ENCODE measurements at places on chromosomes 4 and X.

- DNase-seq = peak; percentile 26
Measured at GRCh38 chr4:25060241-25060962, 29.7 kb upstream of the LGI2 start.

DNA sequence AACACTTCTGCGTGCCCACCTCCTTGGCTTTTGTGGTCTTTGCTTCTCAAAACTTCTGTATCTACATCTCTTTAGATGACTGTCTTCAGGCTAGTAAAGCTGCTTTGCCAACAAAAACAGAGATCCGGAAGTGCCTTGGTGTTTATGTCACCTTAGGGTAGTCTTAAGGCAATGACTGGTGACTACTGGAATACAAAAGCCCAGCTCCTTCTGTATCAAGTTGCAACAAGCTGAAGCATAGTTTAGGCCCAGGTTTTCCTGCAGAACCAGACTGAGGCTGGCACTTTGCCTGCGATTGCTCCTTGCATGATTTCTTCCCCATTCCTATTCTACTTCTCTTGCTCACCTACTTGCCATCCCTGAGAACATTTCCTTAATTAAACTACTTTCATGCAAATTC, 333.8 kb downstream of the DMD start:
- DNase-seq = peak; percentile 73

DNA sequence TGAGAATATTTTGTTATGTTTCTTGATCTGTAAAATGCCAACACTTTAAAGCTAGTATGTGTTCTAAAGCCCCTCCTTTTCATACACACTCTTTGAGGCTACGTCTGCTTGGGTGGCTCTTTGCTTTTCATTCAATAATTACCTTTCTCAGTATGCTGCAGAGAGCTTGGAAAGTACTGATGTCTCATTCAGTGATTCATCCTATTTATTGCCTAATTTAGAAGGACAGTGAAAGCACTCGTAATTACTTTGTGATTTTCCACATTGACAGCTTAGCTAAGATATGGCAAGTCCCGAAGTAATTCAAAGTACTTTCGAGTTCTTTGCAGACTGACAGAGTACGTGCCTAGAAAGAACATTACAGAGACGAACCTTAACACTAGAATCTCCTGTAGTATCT, 57.2 kb downstream of the BMP15 start:
- DNase-seq = no peak

GRCh38 chr4:78776729-78777575, 802 bp downstream of the BMP2K start:
- DNase-seq = peak; percentile 71

DNA sequence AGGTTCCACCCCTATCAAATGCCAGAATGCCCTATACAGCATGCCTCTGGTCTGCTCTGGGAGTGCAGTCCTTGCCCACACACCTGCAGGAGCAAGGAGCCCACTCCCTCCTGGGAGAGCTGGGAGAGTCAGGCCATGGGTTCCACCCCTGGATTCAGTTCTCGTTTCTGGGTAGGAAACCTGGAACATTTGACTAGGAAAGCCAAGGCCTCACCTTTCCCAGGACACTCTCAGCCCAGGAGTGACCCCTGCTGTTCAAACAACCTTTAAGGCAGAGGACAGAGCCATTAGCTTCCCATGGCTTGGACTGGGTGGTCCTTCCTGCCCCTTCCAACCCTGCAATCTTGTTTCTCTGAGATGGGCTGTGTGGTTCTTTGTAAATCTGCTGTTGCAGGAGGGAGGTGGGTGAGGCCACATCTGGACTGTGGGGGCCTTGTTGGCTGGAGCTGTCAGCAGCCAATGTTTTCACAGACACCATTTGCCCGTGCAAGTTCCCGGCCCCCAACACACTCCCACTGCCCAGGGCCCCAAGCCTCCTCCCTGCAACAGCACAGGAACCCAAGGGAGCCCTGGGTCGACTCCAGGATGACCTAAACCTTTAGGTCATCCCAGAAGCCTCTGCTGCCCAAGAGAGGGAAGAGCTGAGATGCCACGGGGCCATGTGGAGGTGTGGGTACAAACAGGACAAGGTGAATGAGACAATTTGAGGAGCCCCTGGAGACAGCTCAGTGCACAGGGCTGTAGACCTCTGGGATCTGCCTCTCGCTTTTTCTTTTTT, 104.4 kb downstream of the PJA1 start:
- peak; percentile 58 for DNase-seq

- DNase-seq = no peak
Measured at GRCh38 chr4:43332052-43332425, 439.5 kb downstream of the GRXCR1 start.

DNA sequence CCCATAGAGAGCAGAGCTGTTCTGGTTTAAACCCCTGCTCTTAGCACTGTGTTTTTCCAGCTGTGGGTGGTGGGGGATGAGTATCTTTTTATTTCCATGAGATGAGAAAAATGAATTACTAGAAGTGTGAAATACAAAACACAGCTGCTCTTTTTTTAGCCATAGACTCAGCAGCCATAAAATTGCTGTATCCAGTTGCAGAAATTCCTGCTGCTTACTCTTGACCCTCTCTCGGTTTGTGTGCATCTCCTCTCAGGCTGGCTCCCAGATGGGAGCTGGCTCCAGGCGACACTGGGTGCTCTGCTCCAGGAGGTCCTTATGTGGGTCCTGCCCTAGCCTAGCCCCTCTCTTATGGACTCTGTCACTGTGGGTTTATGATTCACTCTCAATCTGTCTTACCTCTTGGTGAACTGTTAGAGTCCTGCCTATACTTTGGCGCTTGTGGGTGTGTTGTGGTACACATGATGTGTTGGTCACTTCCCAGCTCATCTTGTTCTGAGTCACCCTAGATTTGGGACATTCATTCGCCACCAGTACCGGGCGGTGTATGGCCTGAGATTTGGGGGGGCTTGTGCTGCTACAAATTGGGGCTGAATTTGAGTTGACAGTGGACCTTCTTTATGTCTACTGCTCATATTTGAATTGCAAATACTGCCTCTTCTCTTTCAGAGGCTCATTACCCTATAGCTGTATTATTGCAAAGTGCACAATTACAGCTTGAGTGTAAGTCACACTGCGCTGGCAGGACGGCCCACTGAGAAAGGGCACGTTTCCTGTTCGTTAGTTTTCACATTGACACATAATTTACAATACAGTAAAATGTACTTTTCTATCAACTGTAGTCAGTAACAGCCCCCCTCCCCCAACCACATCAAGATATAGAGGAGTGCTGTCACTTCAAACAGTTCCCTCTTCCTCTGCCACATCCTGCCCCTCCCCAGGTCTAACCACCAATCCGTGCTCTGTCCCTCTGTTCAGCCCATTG, 46.9 kb upstream of the MSANTD1 start:
- peak; percentile 12 for DNase-seq

GRCh38 chrX:38220415-38221390, at the start of gene SRPX:
Gene SRPX (minus strand): TSS chrX:38220871. CDS start chrX:38220792, 79 bp downstream.
- peak; percentile 48 for DNase-seq

- no peak for DNase-seq
Measured at GRCh38 chrX:1164322-1165288, 47.8 kb downstream of the CRLF2 start.

DNA sequence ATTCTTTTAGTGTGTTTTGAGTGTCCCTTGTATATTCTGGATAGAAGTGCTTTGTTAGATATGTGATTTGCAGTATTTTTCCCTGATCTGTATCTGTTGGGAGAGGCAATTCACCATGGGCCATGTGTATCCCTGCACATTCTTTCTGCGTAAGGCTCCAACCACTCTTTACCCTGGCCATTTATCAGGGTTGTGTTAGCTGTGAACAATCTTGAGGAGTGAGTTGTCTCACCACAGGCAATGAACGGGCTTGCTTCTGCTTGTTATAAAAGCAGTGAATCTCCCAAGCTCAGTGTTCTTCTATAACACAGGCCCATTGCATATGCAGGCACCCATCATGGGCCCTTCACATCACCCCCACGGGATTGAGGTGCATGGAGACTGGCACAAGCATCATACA, 18.9 kb upstream of the SMIM10 start:
- no peak for DNase-seq

DNA sequence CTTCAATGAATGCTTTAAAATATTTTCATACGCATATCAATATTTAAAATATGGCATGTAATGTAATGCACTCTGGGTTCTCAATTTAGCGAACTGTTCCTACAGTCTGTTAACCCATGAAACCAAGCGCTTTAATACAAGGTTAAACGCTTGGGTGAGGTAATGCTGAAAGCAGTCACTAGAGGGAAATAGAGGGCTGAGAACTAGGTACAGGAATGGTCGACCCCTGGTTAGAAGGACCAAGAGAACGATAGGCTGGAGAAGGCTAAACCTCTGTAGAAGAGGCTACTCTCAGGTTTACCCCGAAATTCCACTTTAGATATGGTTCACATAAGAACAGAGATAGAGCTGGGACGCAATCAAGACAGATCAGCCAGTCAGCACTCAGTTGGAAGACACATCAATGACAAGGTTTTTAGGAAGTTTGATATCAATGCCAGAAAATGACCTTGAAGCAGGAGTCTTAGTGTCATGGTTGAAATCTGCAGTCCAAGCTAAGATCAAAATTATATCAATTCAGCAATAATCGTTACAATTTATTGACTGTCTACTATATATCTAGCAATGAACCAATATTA, 26.9 kb downstream of the ARSJ start:
- DNase-seq = peak; percentile 73

DNA sequence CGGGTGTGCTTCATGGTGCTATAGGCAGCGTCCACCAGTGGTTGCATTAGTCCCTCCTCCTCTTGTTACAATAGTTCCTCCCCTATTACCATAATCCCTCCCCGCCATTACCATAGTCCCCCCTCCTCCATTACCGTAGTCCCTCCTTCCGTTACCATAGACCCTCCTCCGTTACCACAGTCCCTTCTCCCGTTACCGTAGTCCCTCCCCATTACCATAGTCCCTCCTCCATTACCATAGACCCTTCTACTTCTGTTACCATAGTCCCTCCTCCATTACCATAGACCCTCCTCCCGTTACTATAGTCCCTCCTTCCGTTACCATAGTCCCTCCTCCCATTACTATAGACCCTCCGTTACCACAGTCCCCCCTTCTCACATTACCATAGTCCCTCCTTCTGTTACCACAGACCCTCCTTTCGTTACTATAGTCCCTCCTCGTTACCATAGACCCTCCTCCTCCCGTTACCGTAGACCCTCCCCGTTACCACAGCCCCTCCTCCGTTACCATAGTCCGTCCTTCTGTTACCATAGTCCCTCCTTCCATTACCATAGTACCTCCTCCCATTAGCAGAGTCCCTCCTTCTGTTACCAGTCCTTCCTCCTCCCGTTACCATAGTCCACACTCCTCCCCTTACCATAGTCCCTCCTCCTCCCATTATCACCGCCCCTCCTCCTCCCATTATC, 129.6 kb downstream of the DHRSX start:
- no peak for DNase-seq

DNA sequence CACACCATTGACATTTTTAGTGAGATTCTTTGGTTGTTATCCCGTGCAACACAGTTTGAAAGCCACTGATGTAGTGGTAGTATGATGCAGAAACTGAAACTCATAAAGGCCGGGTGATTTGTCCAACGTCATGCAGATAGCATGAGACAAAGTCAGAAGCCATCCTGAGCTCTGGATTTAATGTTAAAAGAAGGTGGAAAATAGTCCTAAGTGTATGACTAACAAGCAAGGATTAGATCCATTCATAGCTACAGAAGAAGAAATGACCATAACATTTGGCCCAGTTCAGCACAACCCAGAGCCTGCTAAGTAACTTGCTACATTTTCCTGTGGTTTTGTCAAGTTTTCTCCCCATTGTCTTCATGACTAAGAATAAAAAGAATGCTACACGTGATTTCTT, 142.4 kb downstream of the AMELX start:
- DNase-seq = peak; percentile 88

DNA sequence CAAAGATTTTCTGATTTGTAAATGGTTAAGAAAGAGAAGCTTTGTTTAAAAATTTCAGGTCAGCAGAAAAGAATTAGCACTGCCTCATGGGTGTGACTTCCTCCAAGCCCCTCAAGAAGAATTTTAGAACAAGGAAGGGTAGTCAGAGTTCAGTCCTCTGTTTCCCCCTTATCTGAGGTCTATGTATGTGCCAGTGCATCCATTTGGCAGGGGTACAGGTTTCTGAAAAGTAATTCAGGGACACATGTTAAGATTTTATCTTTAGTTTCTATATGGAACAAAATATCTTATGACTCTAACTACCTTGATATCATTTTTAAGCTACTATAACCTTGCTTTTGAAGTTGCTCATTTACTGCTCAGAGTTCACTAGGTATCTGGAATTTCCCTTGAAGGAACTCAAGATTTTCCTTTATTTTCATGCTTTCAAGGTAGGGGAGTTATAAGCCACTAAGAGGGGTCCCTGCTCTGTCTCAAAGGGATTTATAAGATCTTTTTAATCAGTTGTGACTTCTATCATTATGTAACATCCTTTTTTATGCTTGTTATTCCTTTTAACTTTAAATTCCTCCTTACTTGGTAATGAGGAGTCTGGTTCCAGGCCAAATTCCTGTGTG, 24.4 kb upstream of the PLK4 start:
- no peak for DNase-seq

- DNase-seq = no peak
Measured at GRCh38 chr4:19156786-19157185, 1094.9 kb upstream of the SLIT2 start.

- DNase-seq = no peak
Measured at GRCh38 chrX:17414027-17414658, 39.1 kb downstream of the NHS start.

GRCh38 chr4:110487873-110488272, 11.9 kb downstream of the ENPEP start:
- peak; percentile 23 for DNase-seq

GRCh38 chr4:187393531-187394344, 601.8 kb upstream of the ZFP42 start:
- no peak for DNase-seq

DNA sequence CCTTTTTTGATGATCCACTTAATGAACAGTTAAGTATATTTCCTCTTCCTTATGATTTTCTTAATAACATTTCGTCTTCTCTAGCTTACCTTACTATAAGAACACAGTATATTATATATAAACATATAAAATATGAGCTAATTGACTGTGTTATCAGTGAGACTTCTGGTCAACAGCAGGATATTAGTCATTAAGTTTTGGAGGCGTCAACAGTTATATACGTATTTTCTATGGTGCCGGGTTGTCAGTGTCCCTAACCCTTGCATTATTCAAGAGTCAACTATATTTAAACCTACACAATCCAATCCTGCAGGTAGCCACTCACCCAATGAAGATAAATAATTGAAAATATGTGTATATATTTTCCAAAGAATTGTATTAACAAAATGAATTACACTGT, 88.0 kb downstream of the NR3C2 start:
- no peak for DNase-seq

GRCh38 chr4:52622564-52622963, 36.5 kb downstream of the USP46 start:
- DNase-seq = no peak

DNA sequence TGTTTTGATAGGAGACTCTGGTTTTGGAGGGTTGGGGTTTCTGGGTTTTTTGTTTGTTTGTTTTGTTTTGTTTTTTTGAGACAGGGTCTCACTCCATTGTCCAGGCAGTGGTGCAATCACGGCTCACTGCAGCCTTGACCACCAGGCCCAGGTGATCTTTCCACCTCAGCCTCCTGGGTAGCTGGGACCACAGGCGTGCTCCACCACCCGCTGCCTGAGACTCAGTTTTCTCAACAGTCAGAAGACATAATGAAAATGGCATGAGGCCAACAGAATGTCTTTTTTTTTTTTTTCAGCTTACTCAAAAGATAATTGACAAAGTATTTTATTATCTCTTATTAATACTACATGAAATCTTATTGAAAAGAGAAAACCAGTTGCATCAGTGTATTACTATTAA, 32.4 kb downstream of the TNIP2 start:
- no peak for DNase-seq

Data from cardiac fibroblast (primary cell).